ENCODE measurements at places on chromosomes 3 and 15.

DNA sequence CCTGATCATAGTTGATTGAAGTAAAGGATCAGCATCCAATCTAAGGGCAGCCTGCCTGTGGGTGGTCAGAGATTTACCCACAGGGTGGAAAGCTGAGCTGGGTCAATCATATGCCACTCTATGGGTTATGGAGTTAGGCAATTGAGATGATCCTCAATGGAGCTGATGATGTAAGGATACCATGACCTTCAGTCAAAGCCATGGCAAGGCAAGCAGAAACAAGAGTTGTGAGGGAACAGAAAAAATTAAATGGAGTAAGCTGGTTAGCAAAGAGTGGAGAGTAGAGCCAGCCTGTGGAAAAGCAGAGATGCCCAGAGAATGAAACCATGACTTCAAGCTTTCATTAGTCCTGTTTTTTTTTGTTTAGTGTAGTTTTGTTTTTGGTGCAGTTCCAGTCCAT is 5.7 kb upstream of the IQGAP1 start:
- DNase-seq, result no peak

GRCh38 chr15:87579537-87579936 is 677.0 kb downstream of the NTRK3 start:
- no peak for DNase-seq

DNA sequence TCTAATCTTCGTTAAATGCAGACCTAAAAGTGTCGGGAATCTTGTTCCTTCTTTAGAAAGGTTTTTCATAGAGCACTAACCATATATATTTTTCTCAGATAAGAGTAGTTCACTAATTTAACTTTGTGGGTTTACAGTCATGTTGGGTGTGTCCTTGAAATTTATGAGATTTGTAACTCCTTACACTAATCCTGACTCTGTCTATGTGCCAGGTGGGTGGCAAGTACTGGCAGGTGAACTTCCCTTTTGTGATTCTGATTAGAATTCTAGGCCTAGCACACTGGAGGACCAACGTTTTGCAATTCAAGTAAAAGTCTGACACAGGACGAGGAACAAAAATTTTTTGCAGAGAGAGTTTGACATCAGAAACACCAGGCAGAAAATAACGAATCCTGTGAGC is 220.1 kb downstream of the P3H2 start:
- DNase-seq, result no peak

DNA sequence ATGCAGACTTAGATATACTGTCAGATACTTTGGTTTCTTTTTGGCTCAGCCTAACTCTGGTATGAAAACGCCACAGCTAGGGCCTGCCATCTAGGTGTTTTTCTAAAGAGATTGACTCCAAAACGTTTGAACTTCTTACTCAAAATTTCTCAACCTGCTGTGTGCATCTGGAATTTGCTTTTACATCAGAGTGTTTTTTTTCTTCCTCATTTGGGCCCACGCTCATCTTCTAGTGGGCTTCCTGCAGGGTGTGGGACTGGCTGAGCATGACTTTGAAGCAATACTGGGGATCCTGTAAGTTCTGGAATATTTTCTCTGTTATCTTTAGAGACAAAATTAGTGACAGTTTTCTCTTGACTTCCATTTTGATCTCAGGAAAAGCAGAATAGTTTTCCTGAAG is 117.8 kb downstream of the NR1D2 start:
- no peak for DNase-seq

DNA sequence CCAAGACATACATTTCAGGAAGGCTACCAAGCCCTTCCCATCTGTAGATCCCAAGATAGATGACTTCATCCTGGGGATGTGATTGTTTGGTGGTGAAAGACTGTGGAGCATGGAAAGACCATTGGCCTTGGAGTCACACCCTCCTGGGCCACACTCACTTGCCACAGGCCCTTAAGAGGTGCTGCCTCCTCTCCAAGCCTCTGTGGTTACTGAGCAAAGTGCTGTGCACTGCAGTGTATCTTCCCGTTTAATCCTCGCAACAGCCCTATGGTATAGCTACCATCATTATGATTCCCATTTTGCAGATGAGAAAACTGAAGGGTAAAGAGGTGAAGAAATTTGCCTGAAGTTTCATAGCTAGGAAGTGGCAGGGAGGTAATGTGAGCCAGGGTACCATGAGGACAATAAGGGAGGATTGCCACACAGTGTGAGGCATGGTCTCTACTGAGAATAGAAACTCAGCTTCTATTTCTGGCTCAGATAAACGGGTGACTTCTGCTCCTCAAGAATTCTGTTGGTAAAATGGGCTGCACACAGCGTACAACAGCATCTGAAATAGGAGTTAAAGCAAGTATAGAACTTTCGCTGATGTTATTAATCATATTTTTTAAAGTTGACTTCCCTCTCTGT is 23.9 kb upstream of the RHO start:
- DNase-seq, result no peak

GRCh38 chr3:179450261-179450701 is 989 bp downstream of the GNB4 start:
- no peak for DNase-seq

- no peak for DNase-seq
Observed at GRCh38 chr15:29134641-29135308, 134.8 kb downstream of the NSMCE3 start.

- no peak for DNase-seq
Observed at GRCh38 chr3:105427332-105427731, 60.6 kb downstream of the ALCAM start.

DNA sequence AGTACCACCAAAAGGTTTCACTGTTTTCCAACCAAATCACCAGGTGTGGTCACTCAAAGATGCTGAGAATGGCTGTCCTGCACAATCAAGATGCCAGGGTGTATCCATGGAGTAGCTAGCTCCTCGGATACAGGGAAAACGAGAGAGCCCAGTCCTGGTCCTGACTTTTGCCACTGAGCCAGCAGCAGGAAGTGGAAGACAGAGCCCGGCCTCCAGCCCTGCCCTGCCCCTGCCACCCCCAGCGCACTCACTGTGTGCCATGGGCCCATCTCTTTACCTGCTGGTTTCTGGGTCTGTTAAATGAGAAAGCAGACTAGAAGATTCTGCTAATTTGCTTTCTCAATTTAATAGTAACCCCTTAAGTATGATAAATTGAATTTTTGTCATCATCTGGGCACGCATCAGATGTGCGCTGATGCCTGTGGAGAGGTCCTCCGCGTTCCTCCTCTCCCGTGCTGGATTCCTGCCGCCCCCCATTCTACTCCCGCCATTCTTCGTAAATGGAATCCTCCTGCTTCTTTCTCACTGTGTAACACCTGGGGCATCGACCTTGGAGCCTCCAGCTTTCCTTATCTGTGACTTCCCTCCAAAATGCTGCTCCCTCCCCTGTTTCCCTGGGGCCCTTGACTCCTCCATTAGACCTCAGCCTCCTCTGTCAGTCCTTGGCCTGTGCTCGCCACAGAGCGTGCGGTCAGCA is 18.0 kb downstream of the TNFAIP8L3 start:
- DNase-seq, result no peak

GRCh38 chr3:51304230-51304629 is 80.9 kb upstream of the MANF start:
- DNase-seq, result no peak

- no peak for DNase-seq
Observed at GRCh38 chr3:53493963-53494791, at the start of gene CACNA1D. TSS of gene CACNA1D (plus strand) at chr3:53494611. CDS start at chr3:53495167, 556 bp downstream.

DNA sequence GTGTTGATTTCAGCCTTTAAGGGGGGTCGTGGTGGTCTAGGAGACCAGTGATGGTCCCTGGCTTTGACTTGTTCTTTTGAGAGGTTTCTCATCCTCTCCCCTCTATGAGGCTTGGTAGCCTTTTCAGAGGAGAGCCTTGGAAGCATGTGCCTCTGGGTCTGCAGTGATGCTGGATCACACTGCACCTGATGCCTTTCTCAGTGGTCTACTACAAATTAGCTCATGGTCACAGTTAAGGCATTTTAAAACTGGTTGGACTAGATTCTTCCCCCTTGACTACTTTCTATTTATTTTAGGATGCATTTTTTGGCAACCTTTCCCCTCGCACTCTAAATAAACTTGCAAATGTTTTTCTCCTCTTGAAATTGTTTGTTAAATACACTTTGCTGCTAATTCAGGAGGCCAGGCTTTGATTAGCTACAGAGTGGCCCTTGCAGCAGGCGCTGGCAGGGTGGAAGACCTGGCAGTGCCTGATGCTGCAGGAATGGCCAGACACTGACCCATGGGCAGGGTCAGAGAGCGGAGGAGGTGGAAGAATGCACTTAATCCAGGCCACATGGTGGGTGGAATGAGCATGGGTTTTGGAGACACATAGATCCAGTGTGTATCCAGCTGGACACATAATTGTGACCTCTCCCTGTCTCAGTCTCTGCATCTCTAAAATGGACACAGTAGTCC is 318.8 kb upstream of the CTDSPL start:
- no peak for DNase-seq

DNA sequence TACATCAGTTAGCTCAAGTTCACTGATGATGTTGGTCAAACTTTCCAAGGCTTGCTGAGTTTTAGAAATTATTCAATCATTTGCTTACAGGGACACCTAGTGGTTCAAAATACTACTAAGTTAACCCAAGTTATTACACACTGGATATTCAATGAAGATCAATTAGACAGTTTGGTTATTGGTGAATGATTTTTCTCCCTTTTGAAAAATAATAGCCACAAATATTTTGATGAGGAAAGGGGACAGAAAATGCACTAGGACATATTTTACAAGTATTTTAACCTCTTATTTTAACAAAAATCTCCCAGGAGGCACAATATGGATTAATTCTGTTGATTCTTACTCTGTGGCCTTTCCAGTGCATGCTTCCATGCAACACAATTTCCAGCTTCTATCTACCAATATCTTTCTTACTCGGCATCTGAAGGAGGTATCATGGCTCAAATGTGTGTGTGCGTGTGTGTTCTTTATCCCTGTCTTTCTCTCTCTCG is 20.1 kb upstream of the GOLGA6L2 start:
- peak; percentile 13 for DNase-seq

DNA sequence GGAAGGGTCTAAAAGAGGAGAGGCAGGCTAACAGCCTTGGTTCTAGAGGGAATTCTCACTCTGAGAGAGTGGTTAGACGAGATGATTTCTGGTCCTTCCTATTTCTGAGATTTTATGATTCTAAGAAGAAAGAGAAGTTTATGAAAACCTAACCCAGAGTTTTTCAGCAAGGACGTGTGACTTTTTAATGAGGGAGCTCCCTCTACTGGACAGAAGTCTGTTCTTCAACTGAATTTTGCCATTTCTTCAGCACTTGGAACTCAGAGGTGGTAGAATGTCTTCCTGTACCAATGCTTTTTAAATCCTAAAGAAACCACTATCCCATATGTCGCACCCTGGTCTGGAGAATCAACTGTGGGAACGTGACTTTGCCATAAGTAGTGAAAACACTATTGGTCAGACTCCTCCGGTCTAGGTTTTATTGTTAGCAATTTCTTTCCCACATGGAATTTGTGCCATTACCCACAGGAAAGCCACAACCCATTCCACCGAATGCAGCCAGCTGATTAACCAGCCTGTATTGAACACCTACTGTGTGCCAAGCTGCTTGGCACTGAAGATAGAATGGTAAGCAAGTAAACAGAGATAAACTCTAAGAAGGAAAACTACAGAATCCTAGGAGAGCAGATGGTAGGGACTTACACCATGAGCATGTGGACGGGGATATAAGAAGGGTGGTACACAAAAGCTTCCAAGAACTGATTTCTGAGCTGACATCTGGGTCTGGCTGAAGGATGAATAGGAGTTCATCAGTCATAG is 199.5 kb upstream of the LMCD1 start:
- DNase-seq, result no peak
